ENCODE measurements at places on chromosomes 4 and X. TPM values are rescaled to one million over a fixed set of nuclear protein-coding genes. Genes with fewer than 3 reads are reported as not detected.
A peak's percentile ranks its signal among the peaks of the same experiment; 100 is the strongest.

SH2D1A gene
- total RNA-seq, result not detected

ATP2B3 gene
- not detected for total RNA-seq

FOXO4 gene
- 5.6 TPM for total RNA-seq

SHROOM2 gene
- 8.6 TPM for total RNA-seq

MAGEE1 gene
- 1.7 TPM for total RNA-seq

SMIM10 gene
- total RNA-seq, result not detected

PRSS12 gene
- total RNA-seq, result 1.5 TPM

TNMD gene
- total RNA-seq, result not detected

CXorf49B gene
- not detected for total RNA-seq

- no peak for DNase-seq
These were observed 92.6 kb downstream of the WWC2 start for GRCh38 chr4:183191630-183192029.

DNA sequence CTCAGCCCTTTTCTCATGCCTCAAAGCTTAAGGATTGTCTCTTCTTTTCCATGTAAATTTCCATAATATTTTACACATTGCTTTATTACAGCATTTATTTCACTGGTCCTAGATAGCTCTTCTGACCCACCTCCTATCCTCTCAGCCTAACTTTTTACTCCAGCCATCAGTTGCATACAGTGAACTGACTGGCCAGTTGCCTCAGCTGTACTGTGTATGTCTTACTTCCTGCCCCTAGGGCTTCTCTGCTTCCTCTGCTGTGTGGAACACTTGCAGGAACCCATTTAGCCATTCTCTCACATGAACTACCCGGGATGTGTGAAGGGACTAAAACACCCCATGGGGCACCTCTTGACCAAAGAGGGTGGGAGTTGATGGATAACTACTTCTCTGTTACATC, 18.0 kb downstream of the C4orf33 start:
- no peak for DNase-seq

GRCh38 chrX:39855748-39856129, 242.0 kb downstream of the BCOR start:
- peak; percentile 77 for DNase-seq

GRCh38 chr4:13892739-13893105, 265.2 kb upstream of the BOD1L1 start:
- peak; percentile 26 for DNase-seq

- no peak for DNase-seq
These were observed 81.4 kb downstream of the DOCK11 start for GRCh38 chrX:118577041-118577440.

- no peak for DNase-seq
These were observed 95.3 kb downstream of the ZAR1 start for GRCh38 chr4:48585401-48585800.

GRCh38 chr4:25826074-25826752, 36.6 kb downstream of the SEL1L3 start:
- DNase-seq, result no peak

- DNase-seq, result peak; percentile 64
These were observed 48.8 kb downstream of the SPOCK3 start for GRCh38 chr4:167185465-167185864.

GRCh38 chr4:33054161-33054560, 2334.0 kb downstream of the PCDH7 start:
- DNase-seq, result no peak

DNA sequence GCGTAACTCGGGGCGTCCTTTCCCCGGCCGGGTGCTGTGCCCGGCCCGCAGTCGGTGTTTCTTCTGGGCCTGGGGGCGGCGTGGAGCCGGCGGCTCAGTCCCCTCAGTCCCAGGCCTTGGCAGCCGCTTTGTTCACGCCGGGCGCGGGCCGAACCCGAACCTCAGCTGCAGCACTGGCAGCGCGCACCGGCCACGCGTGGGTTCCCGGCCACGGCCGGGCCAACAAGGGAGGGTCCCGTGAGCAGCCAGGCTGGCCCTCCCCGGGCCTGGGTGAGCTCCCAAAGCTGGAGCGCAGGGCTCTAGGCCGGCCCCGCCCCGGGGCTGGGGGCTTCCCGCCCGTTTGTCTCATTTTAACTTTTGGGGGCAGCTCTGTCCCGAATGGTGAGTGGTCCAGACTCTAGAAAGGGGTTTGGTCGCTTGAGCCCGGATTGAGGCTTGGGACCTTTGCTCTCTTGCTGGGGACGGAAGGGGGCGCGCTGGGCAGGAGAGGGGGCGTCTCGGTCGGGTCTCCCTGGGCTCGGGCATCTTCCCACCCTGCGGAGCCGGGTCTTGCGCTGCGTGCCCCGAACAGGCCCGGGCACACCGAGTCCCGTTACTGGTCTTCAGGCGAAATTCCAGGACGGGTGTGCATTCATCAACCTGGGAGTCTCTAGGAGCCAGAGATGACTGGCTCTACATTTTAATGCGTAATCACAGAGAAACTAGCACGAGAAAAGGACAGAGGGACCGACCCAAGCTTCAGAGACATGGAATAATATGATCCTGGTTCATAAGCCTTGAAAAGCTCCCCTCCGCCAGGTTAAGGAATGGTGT, 177.1 kb downstream of the CBR4 start:
- DNase-seq, result no peak

- no peak for DNase-seq
These were observed 63.3 kb downstream of the AFAP1 start for GRCh38 chr4:7876201-7876875.

GRCh38 chrX:84339507-84340364, 151.7 kb upstream of the RPS6KA6 start:
- DNase-seq, result peak; percentile 54

- DNase-seq, result no peak
These were observed 99.2 kb downstream of the NSUN7 start for GRCh38 chr4:40848940-40849339.

GRCh38 chrX:42175843-42176242, 252.5 kb upstream of the CASK start:
- DNase-seq, result no peak

- DNase-seq, result no peak
These were observed 3.5 kb upstream of the CSF2RA start for GRCh38 chrX:1265086-1265485.

GRCh38 chrX:124736553-124737270, 390.3 kb downstream of the SH2D1A start:
- DNase-seq, result no peak

GRCh38 chr4:47499700-47500099, 14.6 kb downstream of the ATP10D start:
- no peak for DNase-seq

GRCh38 chr4:16692961-16693506, 205.4 kb downstream of the LDB2 start:
- peak; percentile 18 for DNase-seq

GRCh38 chr4:72376901-72377300, 192.1 kb downstream of the ADAMTS3 start:
- no peak for DNase-seq

DNA sequence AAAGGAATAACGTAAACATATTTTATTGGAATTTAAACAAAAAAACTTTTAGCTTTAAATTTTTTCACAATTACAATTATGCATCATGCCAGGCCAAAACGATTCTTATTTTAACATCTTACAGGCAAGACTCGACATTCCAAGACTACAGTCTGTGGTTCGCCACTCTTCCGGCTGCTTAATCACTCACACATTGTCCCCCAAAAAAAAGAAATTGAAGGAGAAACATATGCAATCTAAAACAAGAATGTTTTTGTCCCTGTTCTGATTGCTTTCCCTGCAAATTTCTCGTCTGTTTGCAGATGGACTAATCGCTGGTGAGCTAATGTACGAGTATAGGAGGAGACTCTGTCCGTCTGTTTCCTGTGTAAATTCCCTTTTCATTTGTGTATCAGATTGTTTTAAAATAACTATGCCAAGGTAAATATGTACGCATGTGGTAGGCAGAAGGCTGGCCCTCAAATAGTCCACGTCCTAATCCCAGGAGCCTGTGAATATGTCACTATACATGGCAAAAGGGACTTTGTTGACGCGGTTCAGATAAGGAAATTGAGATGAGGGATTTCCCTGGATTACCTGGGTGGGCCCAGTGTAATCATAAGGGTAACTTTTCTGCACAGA, 37.7 kb upstream of the MTNR1A start:
- no peak for DNase-seq

DNA sequence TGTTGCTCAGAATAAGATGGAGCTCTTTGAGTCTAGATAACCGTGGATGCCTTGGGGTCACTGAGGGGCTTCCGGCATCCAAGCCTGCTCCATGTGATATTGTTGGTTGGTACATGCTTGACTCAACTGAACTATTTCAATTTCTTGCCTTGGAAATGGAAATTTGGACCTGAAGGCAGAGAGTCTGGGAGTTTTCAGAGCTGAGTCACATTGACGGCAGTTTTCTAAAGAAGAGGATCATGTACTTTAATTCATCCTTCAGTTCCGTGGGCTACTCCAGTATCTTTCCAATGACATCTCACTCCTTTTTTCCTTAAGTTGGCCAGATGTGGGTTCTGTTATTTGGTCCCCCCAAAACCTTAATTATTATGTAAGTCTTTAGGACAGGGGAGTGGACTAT, 100.5 kb downstream of the MFAP3L start:
- no peak for DNase-seq

DNA sequence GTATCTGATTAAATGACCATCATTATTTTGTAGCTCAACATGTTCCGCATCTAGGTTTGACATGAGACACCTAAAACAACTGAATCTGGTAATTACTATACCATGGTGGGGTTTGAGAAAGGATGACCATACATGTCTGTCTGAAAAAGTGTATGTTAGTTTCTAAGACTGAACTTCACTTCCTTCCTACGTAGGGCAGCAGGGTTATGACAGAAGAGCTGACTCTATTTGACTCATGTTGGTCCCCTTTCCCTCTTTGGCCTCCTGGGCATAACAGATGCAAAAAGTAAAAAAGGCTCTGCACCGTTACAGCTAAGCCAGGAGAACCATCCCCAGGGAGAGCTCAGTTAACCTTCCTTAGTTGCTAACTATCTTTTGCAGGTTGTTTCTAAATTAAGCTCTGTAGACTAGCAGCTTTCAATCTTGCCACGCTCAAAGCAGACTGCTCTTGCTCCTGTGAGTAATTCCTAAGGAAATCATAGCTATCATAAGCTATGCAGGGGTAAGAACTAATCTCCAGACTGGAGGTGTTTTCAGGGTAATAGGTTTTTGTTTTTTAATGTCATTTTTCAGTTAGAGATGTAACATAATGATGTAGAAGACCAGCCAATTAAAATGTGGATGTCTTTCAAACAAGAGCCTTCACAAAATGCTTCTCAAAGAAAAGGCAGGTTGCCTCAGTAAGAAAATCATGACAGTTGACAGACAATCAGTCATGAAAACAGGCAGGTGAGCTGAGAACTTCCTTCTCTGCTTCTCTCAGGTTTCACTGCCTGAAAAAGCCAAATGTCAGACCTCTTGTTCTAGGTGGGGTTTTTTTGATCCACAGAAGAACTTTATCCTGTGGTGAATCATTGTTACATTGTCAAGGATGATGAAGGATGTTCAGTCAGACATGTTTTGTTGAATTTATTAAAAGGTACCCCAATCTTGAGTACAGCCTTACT, 66.9 kb upstream of the DAPP1 start:
- DNase-seq, result no peak
